ENCODE measurements at places on chromosomes 13 and 19.
A peak's percentile ranks its signal among the peaks of the same experiment; 100 is the strongest.

- DNase-seq: no peak
These were observed 14.7 kb downstream of the KCNN1 start for GRCh38 chr19:17981611-17982010.

- no peak for DNase-seq
These were observed 2.3 kb downstream of the MYH14 start for GRCh38 chr19:50205681-50206138.

DNA sequence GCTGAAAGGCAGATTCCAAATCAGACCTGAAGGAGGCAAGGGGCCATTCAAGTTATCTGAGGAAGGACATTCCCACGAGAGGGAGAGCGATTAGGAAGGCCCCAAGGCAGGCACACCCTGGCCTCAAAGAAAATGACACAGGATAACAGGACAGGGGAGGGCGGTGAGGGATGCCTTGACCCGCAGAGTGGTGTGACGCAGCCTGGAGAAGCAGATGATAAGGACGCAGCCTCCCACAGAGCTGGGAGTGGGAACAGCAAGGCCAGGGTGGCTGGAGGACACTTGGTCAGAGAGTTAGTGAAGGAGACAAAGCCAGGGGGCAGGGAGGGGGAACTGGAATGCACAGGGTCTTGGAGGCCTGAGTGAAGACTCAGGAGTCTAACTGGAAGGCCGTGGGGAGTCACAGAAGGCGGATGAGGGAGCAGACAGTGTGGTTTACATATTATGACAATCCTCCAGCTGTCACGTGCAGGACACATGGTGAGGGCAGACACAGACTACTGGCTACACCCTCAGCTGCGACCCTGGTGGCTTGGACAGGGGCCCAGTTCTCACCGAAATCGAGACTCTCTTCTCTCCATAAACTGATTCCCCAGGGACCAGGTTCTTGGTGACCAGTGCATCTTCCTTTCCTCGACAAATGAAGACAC lies 5.8 kb upstream of the DYRK1B start:
- DNase-seq: no peak

DNA sequence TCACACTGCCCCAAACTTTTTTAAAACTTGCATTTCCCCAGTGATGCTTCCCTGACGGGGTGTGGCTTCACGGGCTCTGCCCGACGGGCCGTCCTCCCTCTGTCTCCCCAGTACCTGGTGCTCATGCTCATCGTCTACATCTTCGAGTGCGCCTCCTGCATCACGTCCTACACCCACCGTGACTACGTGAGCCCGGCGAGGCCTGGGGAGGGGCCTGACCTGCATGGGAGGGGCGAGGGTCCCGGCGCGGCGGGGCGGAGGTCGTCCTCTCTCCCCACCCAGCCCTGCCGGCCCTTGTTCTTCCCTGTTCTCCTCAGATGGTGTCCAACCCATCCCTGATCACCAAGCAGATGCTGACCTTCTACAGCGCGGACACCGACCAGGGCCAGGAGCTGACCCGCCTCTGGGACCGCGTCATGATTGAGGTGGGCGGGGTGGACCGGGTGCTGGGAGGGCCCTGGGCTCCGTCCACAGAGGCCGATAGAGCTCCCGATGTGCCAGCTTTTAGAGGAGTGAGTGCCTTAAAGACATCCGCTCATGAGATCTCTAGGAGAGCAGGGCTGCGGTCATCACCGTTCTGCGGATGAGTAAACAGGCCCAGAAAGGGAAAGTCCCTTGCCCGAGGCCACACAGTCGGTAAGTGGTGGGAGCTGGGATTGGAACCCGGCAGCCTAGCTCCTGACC lies 6.9 kb downstream of the UPK1A start:
- peak; percentile 49 for DNase-seq

Data from mesothelial cell of epicardium (in vitro differentiated cells).